ENCODE measurements at places on chromosomes 3 and 15.

DNA sequence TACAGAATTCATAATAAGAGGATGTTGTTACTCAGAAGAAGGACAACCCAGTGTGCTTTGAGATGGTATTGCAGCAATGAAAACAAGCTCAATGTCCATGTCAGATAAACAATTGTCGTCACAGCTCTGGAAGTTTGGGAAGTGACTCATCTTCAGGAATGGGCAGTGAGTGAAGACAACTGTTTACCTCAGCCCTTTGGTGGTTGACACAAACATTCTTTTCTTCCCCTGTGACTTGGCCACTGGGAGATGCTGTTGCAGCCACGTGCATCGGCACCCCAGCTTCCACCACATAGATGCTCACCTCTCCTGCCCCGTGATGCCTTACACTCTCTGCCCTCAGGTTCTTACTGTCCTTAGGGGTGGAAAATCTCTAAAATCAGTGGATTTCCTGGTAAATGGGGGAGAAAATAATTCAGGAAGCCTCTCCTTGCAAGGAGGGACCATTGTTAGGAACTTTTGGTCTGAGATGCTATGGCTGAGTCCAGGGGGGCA lies 114.1 kb upstream of the GALNT15 start:
- DNase-seq, result no peak

DNA sequence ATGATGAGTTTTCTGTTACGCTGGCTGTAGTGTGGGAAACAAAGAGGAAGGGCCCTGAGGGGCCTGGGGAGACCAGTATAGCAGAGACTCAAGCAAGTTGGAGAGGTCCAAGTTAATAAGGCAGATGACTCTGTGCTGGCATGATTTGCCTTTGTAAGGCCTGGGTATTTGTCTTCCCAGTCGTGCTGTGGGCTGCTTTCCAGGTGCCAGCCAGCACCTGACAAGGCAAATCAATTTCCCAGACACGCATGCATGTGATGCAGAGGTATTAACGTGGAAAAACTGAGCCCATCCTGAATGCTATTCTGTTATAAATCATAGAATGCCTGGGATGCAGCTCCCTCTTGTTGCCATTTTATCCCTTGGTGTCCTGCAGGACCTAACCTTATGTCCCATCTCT lies 175.6 kb downstream of the MFSD1 start:
- DNase-seq, result no peak

- no peak for DNase-seq
Observed at GRCh38 chr3:52856666-52857065, 21.8 kb upstream of the MUSTN1 start.

- DNase-seq, result no peak
Observed at GRCh38 chr3:51962854-51963530, 4.3 kb downstream of the PCBP4 start.

- no peak for DNase-seq
Observed at GRCh38 chr15:59388670-59389069, 16.0 kb upstream of the MYO1E start.

- no peak for DNase-seq
Observed at GRCh38 chr3:63900459-63900858, 11.7 kb downstream of the SCAANT1 start.

DNA sequence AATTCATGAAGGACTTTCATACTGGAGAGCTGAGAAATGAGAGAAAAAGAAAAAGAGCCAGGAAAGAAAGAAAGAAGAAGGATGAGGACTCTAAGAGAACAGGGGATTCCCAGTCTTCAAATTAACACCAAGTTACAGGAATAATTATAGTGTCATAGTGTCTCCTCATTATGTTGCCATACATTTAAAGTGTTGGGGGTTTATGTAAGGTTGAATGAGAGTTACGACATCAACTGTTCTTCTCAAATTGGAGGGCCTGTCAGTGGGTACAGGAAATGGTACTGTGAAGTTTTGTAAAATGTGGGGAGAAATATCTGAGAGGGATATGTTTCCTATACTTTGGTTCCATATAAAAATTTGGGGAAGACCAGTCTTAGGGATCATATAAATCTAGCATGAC lies 12.3 kb upstream of the CD200 start:
- DNase-seq, result no peak

DNA sequence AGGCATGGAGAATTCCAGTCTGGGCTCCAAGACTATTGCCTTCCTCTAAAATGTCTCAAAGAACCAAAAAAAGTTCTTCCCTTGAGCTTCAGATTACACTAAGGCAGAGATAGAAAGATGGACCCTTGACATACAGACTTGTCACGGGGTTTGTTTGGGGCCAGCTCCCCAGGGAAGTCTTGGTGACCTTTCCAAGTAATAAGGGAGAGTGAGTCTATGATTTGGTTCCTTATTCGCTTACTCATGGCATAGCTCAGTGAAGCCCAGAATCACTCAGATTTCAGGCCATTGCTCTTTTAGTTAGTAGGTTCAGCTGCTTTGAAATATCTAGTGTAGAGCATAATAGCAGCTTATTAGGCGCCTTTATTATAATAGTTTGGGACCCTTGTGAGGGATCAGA lies 90.3 kb downstream of the PLCL2 start:
- no peak for DNase-seq

GRCh38 chr15:89672221-89673164 lies 6.7 kb downstream of the PLIN1 start:
- DNase-seq, result no peak

DNA sequence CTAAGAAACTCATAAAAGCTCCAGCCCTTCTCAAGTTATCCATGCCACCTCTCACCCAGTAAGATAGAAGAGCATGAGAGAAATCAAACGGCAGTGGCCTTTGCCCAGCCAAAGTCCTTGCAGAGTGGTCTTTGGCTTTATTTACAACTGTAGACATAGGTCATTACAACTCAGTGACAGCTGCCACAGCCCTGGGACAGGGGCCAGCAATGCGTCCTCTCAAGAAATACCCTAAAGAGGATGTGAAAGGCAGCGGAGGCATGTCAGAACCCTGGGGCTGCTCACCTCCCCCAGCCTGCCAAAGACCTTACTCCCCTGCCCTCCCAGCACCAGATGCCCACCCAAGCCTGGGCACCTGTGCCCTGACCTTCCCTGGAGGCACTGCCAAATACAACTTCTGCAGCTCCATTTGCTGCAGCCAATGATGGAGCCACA lies 6.3 kb downstream of the ACAA1 start:
- DNase-seq, result no peak

DNA sequence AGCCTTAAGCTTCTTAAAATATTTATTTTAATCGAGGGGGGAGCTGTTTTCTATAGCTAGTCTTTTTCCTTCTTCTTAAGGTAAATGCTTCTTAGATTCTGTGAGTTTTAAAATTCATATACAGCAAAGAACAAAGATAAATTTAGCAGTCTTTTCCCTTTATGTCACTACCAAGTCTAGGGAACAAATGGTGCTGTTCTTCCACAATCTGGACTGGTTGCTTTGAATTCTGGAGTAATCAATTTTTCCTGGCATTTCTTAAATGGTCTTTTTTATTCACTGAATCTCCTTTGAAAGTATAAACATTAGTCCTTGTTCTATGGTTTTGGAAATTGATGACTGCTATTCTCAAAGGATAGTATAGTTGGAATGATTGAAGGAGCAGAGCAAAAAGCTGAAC lies 82.8 kb downstream of the CHL1 start:
- DNase-seq, result no peak

DNA sequence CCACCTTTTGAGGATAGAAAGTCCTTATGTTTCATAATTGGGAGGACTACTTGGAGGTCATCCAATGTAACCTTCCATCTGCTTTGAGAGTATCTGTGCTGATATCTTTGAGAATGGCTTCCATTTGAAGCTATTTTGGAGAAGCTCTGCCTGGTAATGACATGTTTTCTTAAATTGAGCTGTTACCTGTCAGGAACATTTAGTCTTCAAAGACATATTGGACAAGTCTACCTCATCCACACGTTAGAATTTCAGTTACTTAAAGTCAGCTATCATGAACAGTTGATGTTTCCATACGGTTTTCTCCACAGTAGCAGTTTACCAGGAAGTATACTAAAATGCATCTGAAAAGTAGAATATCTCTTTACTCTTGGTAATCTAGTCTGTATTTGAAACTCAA lies 318.5 kb downstream of the EDEM1 start:
- DNase-seq, result no peak
